Ecto neural progenitor cell (in vitro differentiated cells): ENCODE measurements at places on chromosomes 12 and 14.

DNA sequence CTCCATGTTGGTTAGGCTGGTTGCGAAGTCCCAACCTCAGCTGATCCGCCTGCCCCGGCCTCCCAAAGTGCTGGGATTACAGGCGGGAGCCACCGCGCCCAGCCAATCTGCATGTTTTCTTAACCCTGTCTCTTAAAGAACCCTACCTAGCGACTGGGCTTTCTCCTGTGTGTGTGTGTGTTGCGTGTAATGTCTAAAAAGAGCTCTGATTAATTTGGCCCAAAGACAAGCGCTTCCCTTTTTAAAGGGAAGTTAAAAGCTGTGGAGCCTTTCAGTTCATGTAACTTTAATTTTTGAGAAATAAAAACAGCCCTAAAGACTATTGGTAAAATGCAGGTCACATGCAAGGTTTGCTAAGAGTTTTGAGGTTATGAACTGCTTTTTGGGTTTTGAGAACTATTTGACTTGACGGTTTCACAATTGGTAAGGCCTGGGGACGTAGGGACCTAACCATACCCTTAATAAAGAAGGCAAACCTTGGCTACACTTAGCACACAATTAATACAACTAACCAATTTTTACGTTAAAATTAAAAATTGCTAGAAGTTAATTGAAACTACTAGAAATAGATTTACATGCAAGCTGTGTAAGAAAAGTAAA, 103.2 kb downstream of the KCNMB4 start:
- no peak for DNase-seq

GRCh38 chr12:52925717-52926595, 21.1 kb upstream of the KRT8 start:
- peak; percentile 56 for DNase-seq

- no peak for DNase-seq
Observed at GRCh38 chr14:20834899-20835298, 32.3 kb upstream of the RNASE1 start.

- no peak for DNase-seq
Observed at GRCh38 chr12:2627076-2627834, 167.5 kb upstream of the FKBP4 start.

DNA sequence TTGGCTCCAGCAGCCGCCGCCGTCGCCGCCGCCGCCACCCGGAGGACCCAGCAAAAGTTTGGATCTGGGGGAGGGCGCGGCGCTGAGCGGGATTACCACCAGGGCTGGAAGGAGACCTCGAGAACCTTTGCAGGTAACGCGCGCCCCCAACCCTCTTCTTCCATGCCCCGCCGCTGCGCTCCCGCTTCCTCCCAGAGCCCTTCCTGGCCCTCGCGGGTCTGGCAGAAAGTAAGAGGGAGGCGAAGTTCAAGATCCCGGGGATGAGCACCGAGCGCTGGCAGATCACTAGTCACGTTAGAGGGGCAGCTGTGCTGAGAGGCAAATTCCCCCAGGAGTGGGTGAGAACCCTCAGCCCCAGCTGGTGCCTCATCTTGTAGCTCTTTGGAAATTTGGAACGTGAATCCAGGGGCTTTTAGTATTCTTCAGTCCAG, 3.9 kb downstream of the FLRT2 start:
- DNase-seq: peak; percentile 66

DNA sequence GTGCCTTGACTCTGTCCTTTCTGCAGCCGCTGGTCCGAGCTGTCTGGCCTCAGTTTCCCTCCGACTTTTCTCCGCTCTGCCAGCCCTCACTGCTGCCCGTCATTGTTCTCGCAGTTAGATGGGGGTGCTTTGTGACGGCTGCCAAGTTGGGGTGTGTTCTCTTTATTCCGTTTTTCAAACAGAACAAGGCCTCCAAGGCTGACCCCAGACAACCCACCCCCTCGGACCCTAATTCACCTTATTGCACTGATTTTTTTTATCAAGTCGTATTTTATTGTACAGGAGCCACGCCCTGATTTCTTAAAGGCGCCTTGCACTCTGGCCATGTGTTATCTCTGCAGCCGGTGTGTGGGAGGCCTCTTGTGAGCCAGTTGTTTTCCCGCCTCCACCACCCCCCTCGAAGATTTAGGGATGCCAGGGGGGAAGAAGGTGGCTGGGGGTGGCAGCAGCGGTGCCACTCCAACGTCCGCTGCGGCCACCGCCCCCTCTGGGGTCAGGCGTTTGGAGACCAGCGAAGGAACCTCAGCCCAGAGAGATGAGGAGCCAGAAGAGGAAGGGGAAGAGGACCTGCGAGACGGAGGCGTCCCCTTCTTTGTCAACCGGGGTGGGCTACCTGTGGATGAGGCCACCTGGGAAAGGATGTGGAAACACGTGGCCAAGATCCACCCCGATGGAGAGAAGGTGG, 1.3 kb downstream of the VASH1 start:
- DNase-seq: peak; percentile 41

DNA sequence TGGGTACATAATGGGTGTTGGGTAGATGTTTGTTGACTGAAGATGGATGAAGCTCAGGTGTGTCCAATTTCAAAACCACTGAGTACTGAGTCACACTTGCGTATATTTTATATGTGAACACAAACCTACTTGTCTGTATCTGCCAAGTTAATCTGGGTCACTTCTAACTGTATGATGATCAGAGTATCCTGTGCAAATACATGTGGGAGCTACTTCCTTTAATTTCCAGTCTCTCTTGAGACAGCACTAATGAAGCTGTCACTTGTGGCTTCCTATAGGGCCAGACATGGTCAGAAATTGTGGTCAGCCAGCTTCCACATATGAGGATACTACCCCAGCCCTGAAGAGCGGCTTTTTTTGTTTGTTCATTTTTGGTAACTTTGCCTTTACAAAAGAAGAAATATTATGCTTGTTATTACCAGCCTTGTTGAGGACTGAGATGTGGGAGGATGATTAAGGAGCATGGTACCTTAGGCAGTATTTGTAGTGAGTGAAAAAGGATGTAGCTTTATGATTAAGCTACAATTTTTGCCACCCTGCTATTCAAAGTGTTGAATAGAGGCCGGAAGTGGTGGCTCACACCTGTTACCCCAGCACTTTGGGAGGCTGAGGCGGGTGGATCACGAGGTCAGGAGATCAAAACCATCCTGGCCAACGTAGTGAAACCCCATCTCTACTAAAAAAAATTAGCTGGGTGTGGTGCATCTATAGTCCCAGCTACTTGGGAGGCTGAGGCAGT, 32.4 kb downstream of the PLXNC1 start:
- DNase-seq: no peak
